ENCODE measurements at places on chromosomes 5 and 9.

GRCh38 chr5:78879516-78879915 is 105.6 kb downstream of the ARSB start:
- no peak for DNase-seq

DNA sequence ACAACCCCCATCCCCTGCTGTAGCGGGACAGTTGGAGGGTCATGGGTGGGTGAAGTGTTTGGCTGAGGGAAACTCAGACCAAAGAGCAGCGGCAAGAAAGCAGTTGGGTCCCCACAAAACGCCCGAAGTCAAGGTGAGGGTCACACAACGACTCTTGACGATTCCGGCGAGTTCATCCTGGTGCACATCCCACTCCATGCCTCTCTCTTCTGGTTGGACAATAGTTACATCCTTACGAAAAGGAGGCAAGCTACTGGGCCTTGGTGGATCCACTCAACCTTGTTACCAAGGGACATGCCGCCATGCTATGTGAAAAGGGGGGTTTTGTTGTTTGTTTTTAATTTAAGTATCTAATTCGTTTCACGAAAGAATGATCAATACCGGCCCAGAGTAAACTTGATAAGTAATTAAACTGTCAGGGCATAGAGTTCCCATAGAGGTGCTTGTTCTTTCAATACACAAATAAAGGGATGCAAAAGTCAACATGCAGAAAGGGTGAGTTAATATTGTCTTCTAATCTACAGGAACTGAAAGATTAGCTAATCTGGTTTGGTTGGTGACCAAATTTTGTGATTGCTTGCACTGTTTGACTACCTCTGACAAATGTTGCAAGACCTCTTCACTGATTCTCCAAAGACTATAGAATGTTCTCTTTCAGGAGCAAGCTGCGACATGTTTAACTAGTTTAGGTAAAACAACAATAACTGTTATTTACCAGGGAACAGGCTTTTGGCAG is 732 bp upstream of the SMIM15 start:
- no peak for DNase-seq

DNA sequence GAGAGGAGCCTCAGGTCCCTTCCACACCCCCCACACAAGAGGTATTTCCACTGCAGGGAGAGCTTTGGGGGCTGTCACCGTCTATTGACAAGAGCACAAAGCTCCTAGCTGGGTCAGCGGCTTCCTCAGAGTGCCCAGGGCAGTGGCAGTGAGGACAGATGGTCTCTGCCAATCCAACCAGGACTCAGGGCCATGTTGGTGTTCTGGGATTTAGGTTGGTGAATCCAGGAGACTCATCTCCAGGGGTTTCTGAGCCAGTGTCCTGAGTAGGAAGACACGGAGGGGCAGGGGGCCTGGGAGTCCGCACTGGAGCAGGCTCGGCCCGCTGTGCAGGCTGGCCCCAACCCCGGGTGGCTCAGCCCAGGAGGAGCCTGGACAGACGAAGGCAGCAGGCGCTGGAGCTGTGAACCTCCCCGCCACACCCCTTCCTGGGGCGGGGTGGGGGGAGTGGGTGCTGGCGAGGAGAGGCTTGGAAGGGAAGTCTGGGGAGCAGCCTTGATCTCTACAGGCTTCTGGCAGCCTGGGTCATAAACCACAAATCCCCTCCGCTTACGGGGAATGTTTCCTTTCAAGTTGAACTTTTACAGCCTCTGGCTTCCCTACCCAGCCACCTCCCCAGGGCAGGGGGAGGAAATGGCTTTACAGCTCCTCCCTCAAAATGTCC is 19.6 kb downstream of the CRB2 start:
- no peak for DNase-seq

GRCh38 chr9:85117831-85118230 is 448.3 kb downstream of the NTRK2 start:
- DNase-seq = no peak

DNA sequence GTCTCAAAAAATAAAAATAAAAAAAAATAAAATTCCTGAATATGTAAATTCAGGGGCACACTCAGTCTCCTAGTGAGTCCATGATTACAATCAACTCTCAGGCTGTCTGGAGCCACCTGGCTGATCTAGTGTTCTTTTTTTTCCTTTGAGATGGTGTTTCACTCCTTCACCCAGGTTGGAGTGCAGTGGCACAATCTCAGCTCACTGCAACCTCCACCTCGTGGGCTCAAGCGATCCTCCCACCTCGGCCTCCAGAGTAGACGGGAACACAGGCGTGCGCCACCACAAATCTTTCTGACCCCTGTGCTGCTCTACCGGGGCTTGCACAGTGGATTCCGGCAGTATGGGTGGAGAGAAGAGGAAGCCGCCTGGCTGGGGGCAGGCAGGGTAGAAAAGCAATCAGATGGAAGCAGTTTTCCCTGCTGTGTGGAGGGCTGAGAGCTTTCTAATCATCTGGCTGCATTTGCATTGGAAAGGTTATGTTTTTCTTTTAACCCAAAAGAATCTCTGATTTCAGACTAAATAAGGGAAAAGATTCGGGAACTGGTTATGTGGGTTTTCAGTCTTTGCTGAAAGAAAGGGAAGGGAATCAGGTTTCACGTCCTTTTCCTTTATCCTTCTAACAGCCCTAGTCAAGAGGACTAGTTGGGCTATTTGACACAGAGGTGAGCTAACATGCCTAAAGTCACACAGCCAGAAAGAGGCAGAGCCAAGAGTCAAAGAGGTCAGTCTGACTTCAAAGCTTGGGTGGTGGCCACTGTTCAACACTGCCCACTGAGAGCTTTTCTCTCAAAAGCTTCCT is 26.3 kb upstream of the CORO2A start:
- DNase-seq = no peak

- no peak for DNase-seq
Measured at GRCh38 chr5:31751610-31752009, 112.7 kb downstream of the PDZD2 start.

GRCh38 chr5:148849461-148849860 is 23.1 kb downstream of the ADRB2 start:
- no peak for DNase-seq

DNA sequence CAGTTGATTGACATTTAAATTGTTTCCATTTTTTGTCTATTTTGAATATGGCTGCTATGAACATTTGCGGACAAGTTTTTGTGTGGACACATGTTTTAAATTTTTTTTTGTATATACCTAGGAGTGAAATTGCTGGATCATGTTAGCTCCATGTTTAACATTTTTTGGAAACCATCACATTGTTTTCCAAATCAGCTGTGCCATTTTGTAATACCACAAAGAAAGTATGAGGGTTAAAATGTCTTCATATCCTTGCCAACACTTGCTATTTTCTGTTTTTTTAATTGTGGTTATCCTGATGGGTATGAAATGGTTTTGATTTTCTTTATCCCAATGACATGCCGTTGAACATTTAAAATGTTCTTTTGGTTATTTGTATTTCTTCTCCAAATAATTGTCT is 52.1 kb downstream of the CARTPT start:
- no peak for DNase-seq

DNA sequence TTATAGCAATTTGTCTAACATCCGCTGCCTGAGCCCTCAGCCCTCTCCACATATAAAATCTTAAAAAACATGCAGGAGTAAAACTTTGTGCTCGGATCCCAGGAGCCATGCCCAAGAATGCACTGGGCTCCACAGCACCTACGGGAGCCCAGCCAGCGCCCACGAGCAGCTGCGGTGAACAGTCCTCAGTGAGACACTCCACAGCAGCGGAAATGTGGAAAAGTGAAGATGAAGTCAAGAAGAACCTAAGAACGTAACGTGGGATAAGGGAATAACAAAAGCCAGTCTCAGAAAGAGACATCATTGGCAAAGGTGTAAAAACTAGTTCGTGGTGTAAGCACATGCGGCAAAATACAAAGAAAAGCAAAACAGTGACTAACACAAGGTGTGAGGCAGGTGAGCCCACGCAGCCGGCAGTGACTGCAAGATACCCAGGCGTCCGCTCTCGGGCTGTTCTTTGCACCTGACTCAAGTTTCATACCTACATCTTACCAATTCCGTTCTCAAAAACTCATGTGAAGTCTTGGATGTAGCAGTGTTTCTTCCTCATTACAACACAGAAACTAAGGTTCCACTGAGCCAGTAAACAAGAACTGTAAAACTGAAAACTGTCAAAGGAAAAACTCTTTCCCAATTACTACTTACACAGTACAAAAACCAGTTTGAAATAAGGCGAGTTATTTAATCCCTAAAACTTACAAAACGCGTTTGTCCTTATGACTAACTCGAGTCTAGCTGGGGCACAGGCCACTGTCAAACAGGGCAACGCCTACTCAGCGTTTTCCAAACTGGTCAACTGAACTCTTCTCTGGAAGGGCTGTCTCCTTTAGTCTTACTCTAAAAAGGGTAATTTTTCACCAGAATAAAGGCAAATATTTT is 1.7 kb downstream of the CAMSAP1 start:
- DNase-seq = no peak

DNA sequence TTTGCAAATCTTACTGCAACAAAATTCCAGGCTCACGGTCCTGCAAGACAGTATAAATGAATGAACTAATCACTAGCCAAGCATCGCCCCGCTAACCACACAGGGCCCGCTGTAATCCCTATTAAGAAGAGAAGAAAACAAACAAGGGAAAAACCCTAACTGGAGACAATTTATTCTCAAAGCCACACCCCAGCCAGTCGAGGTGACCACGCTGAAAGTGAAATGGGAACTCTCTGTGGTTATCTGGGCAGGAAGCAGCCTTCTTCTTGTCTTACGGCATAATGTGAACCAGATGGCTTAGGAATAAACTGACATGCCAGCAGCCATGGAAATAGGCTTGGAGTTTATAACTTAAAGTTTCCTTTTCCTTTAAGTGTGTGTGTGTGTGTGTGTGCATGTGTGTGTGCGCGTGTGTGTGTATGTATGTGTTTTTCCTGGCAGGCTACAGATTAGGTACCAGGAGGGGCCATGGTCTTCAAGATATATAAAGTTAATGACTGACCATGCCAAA is 120.2 kb downstream of the SEMA6A start:
- DNase-seq = no peak

DNA sequence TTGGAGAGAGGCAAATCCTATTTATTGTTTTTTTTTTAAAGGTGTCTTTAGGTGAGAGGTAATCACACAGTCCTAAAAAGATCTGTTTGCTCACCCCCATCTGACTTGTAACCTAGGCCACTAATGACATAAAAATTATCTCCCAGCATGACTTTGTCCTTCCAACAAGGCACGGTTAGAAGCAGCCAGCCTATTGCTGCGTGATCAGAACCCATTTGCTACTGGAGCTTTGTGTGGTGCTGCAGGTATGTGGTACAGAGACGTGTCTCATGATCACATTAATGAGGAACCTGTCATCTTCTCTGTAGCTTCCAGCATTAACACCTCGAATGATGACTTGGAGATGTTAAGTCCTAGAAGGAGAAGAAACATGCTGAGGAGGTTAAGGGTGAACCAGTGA is 555.8 kb upstream of the TLE4 start:
- DNase-seq = no peak

DNA sequence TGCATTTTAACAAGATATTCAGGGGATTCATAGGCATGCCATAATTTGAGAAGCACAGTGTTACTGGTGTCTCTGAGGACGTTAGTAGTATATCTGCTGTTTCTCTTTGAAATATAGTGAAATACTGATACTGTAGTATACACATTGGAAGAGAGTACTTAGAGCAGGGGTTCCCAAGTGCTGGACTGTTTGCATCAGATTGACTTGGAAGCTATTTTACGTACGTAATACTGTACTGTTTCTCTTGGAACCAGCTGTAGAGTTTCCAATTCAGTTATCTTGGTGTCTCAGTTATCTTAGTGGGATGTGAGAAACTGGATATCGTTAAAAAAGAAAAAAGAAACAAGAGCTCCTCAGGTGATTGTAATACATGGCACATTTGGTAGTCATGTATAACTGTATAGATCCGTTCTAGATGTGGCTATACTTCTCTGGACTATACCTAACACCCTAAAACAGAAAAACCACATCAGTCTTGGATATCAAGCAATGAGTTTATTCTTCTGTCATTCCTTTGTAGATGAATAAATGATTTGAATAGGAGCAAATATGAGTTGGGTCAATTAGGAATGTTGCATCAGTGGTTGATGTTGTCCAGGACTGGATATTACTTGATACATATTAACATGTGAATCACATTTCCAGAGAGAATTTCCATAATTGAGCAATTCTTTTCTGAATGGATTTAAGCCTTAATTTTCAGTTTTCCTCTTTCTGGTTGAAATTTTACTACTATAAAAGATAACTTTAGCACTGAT is 33.4 kb downstream of the PRRC1 start:
- no peak for DNase-seq

DNA sequence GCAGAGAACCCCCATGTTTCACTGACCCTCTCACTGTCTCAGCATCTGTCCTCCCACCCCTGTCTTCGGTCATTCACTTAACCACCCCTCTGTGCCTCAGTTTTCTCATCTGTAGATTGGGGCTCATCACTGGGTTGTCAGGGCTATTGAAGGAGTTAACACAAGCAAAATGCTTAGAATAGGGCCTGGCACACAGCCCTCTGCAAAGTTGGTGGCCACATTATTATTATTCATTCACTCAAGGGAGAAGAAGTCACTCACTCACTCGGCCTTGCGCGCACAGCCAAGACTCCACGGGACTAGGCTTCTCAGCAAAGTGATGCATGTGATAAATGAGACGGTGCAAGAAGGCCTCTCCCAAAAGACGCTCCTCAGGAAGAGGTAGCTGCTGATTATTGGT is 8.0 kb downstream of the PDGFRB start:
- DNase-seq = no peak

- DNase-seq = no peak
Measured at GRCh38 chr5:88727705-88728313, 155.2 kb downstream of the MEF2C start.

- DNase-seq = no peak
Measured at GRCh38 chr9:121472446-121472845, 27.2 kb downstream of the GGTA1 start.

GRCh38 chr5:52925001-52925400 is 64.2 kb upstream of the ITGA2 start:
- no peak for DNase-seq
